T47D (cell line): ENCODE measurements at places on chromosomes 1 and 21.

DNA sequence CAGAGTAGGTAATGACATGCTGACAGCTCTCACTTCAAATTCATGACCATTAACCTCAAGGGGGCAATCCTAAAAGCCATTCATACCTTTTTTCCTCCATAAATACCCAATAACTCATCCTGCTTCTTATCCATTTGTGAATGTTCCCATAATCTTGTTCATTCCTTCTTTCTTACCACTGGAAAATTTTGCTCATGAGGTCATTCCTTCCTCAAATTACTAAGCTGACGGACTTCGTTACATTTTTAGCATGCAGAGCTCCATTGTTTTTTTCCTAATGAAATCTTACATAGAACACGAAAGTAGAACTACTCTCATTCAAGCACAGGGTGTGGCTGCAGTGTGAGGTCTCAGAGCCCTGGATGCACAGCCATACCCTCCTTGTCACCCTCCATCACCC, 276.5 kb upstream of the DPYD start:
- DNase-seq = no peak

- no peak for DNase-seq
Measured at GRCh38 chr1:201496296-201496690, 10.6 kb downstream of the CSRP1 start.

DNA sequence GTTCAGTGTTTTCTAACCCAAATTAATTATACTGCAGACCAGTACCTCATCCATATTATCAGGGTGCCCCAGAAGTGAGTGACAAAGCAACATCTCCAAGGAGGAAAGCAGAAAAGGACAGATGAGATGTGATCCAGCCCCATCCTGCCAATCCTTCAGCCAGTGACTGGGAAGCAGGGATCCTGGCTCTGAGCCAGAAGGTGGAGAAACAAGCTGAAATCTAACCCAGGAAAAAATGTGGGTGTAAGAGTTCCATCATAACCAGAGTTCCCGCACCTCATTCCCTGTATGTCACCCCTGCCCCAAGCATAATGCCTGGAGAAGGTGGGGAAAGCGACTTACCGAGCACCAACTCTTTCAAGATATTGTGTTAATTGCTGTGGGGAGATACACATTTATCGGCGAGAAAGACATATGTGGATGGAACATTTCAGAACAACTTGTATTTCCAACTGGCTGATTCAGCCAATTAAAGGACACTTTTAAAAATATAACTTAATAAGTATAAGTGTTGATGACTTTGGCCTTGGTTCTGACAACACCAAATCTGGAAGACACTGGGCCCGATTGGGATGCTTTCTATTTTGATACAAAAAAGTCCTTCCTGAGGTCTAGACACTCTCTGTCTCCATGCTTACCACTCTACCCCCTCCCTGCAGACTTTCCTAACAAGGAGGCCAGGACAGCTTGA, 14.9 kb downstream of the PLEKHA6 start:
- peak; percentile 33 for DNase-seq

GRCh38 chr1:100343897-100344296, 8.4 kb upstream of the CDC14A start:
- no peak for DNase-seq

- no peak for DNase-seq
Measured at GRCh38 chr1:56512724-56513494, 66.5 kb downstream of the PLPP3 start.

GRCh38 chr1:183801649-183802048, 3.3 kb upstream of the RGL1 start:
- DNase-seq = no peak

DNA sequence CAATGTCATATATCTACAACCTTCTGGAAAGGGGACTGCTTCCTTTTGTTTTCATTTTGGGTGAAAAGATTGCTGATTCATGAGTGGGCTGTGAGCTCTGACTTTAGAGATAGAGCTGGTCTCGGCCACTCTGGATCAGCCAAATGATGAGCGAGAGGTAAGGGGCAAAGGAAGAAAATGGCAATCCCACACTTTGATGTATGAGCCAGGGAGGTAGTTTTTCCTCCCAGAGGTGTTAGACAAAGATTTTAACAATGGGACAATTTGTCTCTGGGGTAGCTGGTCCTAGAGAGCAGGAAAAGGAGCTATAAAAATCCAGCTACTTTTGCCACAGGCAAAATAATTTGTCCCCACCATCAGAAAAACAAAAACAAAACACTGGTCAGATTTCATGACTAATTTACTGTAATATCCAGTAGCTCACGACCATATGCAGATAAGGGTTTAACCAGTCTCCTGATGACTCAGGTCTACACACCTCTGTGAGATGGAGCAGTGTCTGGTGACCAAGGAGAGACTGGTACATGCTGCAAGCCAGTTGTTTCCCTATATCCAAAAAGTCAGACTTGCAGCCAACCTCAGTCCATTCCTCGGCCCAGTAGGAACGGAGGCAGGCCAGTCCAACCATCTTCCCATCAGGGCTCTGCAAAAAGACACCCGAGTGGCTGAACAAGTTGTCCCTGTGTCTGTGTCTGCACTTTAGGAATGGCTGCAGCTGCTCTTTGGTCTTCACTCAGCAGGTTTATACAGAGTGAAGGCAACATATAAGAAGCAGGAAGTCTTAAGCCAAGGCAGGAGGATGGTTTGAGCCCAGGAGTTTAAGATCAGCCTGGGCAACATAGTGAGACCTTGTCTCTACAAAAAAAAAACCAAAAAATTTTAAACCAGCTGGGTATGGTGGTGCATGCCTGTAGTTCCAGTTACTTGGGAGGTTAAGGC, 29.2 kb downstream of the DNASE2B start:
- no peak for DNase-seq

DNA sequence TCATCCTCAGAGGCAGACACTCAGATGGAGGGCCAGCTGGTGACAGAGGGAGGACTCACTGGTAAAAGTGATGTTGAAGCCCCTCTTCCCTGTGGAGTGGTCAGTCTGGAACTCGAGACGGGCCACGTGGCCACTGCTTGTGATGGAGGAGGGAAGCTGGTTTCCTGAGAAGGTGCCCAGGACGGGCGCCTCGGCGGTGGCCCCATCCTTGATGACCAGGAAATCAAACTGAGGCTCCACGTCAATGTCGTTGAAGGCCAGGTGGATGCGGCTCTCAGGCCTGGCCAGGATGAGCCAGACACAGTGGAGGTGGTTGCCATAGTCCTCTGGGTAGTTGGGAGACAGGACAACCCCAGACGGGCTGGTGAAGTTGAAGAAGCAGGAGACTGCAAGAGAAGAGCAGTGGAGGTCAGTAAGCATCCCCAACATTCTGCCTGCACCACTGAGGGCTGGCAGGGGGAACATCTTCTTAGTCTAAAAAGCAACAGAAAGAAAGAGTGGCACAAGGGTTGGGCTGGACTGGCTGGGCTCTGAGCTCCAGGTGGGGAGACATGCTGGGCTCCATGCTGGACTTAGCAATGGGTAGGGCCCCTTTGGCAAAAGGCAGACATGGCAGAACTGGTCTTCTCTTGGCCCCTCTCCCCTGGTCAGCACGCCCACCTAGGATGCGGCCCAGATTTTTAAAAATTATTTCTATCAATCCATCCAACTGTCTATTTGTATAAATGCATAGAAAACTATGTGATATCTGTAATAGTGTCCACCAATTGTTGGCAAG, 120.5 kb upstream of the HMGB4 start:
- DNase-seq = no peak

DNA sequence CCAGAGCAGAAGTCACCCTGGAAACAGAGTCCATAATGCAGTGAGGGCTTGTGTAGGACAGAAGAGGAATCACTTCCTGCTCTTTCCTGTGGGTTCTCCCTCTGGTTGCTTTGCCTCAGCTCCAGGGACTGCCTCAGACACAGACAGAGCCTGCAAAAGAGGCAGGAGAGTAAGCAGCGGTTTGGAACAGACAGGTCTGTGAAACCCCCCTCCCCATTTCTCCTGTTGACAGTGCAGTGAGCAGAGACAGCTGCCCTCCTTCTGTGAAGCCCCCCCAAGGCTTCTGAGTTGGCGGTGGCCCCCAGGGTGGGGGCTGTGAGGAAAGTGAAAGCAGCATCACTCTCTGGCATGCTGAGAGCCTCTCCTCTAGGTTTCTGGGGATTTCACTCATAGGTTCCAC, 53.0 kb downstream of the MAB21L3 start:
- no peak for DNase-seq

DNA sequence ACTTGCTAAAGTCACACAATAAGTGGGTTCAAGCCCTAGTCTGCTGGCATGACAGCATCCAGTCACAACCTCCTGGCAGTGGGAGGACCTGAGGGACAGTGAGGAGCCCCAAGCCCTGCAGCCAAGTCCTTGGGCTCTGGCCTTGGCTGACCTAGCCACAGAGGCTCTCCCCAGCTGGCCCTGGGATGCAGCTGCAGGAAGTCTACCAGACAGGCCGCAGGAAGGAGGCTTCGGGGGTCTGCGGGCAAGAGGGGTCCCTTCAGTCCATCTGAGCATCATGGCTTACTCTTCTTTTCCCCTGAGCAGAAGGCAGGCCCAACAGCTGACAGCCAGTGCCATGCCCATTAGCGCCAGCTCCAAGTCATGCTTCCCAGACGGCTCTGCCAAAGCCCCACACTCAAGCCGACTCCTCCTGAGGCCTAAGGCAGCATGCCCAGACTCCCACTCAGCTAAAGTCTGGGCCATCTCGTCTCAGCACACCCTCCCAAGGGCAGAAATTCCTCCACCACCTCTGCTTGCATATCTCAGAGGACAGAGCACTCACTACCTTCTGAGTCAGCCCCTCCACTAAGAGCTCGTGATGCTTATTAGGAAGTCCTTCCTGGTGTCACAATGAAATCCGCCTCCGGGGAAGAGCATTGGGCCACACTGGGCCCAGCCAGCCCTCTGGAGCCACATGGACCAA, 20.1 kb downstream of the SLC1A7 start:
- no peak for DNase-seq

GRCh38 chr1:201556841-201557571, 18.1 kb downstream of the NAV1 start:
- DNase-seq = no peak

GRCh38 chr1:17642169-17642568, 102.7 kb downstream of the ARHGEF10L start:
- DNase-seq = no peak

GRCh38 chr1:110875216-110875731, 2.3 kb downstream of the CD53 start:
- DNase-seq = no peak

DNA sequence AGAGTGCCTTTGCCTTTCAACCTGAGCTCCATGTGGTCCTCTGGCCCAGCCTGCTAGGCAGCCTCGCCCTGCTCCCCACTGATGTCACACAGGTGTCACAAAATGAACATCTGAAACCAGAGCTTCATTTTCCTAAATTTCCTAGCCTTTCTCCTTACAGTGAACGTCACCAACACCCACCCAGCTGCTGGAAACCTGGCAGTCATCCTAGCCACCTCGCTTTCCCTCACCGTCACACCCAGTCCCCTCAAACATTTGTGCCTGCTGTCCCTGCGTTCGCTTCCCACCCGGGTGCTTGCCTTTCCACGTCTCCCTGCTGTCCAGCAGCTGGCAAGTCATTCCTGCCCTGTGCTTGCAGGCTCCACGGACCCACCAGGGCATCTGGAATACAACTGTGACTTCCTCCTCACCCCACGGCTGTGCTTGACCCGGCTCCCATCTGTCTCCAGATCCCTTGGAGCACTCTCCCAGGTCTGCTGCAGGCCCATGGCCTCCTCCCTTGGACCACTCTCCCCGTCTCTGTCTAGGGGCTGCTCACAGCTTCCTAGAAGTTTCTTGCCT, 23.5 kb downstream of the ADARB1 start:
- DNase-seq = no peak

DNA sequence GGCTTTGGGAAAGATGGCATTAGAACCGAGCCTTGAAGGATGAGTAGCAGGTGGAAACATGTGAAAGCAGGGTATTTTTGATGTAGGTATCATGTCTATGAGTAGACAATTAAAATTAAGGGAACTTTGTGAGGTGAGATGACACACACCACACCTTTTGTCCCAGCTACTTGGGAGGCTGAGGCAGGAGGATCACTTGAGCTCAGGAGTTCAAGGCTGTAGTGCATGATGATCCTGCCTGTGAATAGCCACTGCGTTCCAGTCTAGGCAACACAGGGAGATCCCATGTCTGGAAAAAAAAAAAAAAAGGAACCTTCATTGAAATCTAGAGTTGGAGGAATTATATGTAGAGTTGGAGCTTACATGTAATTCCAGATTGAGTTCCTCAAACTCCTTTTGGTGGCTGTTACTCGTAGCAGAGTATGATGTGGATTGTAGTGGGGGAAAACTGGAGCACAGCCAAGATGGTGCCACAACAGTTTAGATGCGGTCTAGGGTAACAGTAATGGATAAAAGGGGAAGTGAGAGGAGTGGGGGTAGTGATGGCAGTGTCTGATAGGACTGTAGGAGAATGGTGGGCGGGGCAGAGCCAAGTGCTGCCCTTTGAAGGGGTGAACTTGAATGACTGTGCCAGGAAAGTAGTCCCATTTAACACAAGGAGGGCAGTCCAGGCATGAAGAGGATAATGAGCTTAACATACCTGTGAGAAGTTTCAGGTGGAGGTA, 17.4 kb downstream of the AK4 start:
- DNase-seq = no peak

GRCh38 chr1:33306653-33307493, 14.0 kb downstream of the A3GALT2 start:
- DNase-seq = no peak

DNA sequence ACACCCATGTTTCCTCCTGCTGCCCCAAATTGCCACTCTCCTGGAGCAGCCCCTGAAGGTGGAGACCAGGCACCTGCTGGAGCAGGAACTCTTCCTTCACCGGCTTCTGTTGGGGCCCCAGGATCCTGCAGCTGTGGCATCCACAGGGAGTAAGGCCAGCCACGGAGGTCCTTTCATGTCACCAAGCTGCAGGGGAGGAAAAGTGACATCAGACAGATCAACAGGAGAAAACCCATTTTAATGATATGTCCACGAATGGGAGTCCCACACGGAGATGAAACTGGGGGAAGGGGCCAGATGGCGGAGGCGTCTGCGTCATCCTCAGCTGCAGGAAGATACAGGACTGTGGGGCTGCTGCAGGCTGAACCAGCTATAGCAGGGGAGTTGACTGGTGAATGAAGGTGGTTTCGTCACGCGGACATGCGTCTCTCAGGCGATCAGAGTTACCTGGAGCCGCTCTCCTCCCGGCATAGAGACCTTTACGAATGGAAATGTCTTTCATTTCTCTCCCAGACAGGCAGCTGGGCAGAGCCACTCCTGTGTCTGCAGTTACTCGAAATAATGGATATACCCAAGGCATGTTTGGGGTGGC, 9.9 kb downstream of the TP73 start:
- no peak for DNase-seq

DNA sequence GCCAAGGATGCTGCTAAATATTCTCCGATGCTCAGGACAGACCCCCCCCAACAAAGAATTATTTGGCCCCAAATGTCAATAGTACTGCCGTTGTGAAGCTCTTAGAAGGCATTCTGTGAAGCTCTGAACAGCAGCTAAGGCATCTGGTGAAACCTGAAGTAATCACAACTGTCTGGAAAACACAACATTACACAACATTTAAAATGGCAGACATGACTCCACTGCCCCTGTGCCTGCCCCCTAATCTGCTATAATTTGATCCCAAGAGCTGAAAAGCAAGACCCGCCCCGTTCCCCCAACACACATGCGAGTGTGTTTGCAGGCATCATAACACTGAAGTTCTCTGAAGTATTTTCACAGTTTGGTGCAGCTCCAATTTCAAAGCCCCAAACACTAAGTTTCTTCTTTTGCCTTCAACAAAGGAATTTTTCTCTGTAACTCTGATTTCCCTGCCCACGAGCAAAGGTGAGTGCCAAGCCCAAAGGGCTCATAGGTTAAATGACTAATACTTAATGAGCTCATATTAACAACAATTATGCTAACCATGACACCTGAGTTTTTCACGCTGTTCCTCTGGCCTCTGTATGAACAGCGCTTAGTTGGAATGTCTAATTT, 129.2 kb downstream of the CLIC6 start:
- no peak for DNase-seq
